ENCODE measurements at places on chromosomes 11 and 22.

GRCh38 chr11:44351898-44352498, 42.1 kb upstream of the ALX4 start:
- DNase-seq, result no peak

DNA sequence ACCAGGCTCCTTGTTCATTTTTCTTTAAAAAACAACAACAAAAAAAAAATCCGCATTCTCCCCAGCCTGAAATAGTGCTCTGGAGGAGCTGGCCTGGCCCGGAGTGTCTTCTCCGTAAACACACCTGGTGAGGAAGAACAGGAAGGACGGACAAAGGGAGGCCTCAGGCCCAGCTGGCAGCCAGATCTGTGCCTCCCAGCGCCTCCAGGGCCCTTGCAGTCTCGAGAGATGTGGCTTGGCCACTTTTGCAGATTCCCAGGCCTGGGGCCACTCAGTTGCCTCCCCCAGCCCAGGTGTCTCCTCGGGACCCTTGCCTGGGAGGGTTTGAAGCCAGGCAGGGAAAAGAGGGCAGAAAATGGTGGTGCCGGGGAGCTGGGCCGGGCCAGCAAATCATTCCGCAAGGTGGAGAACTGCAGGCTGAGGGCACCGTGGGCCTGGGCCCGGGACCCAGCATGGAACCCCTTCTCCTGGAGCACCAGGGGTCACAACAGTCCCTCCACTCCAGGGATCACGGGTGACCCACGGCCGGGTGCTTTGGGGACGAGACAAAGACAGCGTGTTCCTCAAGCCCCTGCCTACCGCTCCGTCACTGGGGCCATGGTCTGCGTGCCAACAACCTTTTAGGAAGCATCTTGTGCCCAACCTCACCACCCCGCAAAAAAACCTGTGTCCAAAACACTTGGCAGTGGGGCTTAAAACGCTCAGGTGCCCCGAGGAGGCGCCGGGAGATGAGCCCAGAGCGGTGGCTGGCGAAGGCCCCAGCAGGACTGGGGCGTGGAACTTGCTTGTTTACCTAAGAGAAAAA, 67.1 kb upstream of the WNT7B start:
- no peak for DNase-seq

DNA sequence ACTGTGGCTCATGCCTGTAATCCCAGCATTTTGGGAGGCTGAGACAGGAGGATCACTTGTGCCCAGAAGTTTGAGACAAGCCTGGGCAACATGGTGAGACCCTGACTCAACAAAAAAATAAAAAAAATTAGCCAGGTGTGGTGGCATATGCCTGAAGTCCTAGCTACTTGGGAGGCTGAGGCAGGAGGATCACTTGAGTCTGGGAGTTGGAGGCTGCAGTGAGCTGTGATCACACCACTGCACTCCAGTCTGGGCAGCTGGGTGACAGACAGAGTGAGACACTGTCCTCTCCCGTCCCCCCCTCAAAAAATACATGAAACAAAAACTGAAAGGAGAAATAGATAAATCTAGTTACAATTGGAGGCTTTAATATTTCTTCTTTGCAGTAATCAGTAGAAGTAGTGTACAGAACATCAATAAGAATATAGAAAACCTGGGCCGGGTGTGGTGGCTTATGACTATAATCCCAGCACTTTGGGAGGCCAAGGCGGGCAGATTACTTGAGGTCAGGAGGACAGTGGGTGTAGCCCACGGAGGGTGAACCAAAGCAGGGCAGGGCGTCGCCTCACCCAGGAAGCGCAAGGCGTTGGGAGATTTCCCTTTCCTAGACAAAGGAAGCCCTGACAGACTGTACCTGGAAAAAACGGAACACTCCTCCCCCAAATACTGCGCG, 19.6 kb upstream of the DLAT start:
- DNase-seq, result no peak

- no peak for DNase-seq
These were observed 3.6 kb downstream of the KCNJ4 start for GRCh38 chr22:38451404-38451803.

DNA sequence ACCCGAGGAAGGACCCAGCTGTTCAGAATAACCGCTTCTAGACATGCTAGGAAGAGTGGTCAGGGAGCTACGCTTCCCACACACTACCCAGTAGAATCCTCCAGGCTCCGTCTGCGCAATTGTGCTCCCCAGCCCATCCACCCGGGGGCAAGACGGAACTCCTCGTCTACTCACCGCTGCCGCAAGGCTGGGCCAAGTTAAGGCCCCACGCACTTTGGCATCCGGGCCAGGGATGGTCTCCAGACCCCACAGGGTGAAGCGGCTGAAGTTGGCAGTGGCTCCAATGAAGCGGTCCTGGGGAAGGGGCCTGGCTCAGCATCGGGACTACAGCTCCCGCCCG, 757 bp downstream of the RNASEH2C start:
- no peak for DNase-seq

DNA sequence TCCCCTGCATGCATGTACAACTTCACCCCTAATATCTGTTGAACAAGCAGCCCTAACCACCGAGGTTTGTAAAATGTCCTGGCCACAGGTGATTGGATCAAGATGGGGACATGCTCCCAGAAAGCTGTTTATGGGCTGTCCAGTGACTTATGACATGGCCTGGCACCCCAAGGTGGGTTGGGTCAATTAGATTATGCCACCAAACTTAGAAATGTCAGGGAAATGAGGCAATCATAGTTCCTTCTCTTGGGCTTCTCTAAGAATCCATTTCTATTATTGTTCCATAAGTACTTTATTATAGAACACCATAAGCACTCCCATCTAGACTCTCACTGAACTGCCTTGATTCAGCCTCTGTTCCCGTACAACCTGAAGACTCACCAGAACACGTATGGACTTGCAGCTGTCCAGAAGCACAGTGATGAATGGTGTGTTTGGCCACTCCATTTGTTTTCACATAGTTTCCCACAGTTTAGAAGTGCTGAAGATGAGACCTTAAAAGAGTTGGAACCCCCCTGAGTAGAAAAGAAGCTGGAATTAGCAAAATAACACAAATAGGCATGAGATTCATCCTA, 45.5 kb upstream of the OLFML1 start:
- DNase-seq, result no peak

DNA sequence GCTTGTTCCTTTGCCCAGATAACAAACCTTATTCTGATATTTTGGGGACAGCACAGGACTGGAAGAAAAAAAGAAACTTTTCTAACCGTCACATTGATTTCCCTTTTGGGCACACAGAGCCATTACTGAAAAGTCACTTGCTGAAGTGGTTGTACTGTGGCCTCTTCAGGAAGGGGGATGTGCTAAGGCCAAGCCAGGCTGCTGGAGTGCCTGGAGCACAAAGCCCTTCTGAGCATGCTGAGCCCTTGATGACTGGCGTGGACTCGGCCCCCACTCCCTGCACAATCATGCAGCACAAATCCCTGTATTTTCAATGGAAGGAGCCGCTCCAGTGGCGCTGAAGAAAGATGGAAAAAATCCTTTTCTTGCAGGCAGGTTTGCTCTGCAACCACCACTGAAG, 164.2 kb downstream of the NTM start:
- no peak for DNase-seq

- no peak for DNase-seq
These were observed 36.0 kb downstream of the TTLL1 start for GRCh38 chr22:43053176-43053575.

- DNase-seq, result no peak
These were observed 32.2 kb downstream of the RPL3 start for GRCh38 chr22:39287076-39287725.

DNA sequence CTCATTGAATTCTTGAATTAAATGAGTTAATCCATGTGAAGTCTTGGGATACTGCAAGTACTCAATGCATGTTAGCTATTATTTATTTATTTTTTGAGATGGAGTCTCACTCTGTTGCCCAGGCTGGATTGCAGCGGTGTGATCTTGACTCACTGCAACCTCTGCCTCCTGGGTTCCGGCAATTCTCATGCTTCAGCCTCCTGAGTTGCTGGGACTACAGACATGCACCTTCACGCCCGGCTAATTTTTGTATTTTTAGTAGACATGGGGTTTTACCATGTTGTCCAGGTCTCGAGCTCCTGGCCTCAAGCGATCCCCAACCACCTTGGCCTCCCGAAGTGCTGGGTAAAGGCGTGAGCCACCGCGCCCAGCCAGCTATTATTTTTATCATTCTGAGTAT, 9.4 kb downstream of the MMP7 start:
- no peak for DNase-seq

GRCh38 chr22:46295277-46295971, 1.2 kb upstream of the GTSE1 start:
- no peak for DNase-seq

DNA sequence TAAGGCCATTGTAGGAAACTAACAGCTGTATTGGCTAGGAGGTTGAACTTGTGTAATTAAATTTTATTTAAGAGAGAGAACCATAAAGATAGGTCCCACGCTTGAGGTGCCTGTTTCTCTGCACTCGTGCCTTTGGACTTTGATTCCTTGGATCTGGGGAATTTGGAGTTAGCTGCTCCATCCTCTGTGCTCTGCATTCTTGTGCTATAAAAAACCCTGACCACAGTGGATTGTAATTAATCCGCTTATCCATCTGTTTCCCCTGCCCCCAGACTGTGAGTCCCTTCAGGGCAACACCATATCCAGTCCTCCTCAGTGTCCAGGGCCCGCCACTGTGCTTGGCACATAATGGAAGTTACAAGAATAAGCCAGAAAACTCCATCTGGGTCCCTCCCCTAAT, 169.8 kb downstream of the SPON1 start:
- DNase-seq, result no peak

DNA sequence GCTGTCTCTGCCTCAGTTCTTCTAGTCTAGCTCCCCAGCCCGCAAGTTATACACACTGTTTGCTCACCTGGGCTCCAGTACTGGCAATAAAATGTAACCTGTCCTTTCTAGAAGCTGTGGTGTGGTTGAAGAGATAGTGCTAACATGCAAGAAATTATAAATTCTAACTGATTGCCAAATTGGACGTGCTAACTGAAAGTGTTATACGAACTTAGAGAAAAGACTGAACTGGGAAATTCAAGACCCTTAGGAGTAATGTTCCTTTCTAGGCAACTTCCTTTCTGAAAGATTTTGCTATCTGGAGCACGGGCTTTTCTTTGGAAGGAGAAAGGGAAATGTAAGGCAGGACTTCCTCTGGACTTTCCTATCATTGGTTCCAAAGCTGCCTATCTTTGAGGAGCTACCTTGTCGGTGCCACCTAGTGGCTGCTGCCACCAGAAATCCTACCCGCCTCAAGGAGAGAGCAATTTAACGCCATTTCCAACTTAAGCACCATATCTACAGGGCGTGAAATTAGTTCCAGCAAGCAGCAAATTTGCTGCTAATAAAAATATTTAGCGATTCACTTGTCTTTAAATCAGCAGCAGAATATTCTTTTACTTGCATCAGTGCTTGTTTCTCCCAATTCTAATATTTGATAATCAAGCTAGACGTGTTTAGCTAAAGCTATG, 12.7 kb upstream of the TMEM218 start:
- DNase-seq, result no peak

DNA sequence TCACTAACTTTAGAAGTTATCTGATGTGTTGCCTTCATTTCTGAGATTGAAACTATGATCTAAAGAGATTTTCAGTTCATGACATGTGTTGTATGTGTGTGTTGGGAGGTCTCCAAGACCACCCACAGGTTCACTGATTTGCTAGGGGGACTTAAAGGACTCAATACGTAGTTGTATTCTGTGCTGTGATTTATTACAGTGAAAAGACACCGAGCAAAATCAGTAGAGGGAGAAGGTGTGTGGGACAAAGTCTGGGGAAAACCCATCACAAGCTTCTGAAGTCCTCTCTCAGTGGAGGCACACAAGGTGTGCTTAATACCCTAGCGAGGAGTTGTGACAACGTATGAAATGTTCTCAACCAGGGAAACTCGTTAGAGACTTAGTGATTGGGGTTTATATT, 35.6 kb downstream of the RNF169 start:
- no peak for DNase-seq

GRCh38 chr11:98621767-98622166, 399.0 kb upstream of the CNTN5 start:
- no peak for DNase-seq

- no peak for DNase-seq
These were observed 31.8 kb upstream of the PDGFB start for GRCh38 chr22:39276440-39277141.

DNA sequence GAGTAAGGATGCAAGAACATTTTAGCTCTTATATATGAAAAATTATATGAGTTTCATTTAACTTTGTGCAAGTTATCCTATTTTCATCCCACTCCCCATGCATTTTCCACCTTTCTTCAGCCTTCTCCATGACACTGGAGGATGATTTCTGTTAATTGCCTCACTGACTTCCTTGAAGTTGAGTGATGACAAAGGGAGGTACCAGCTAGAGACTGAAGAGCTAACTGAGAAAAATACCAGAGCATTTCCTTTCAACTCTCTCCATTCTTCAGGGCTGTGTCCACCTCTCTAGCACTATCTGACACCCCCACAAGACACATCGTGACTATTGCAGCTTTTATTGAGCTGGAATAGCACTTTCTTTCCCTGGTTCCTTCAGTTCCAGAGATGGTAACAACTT, 711.6 kb upstream of the LRRC4C start:
- no peak for DNase-seq

DNA sequence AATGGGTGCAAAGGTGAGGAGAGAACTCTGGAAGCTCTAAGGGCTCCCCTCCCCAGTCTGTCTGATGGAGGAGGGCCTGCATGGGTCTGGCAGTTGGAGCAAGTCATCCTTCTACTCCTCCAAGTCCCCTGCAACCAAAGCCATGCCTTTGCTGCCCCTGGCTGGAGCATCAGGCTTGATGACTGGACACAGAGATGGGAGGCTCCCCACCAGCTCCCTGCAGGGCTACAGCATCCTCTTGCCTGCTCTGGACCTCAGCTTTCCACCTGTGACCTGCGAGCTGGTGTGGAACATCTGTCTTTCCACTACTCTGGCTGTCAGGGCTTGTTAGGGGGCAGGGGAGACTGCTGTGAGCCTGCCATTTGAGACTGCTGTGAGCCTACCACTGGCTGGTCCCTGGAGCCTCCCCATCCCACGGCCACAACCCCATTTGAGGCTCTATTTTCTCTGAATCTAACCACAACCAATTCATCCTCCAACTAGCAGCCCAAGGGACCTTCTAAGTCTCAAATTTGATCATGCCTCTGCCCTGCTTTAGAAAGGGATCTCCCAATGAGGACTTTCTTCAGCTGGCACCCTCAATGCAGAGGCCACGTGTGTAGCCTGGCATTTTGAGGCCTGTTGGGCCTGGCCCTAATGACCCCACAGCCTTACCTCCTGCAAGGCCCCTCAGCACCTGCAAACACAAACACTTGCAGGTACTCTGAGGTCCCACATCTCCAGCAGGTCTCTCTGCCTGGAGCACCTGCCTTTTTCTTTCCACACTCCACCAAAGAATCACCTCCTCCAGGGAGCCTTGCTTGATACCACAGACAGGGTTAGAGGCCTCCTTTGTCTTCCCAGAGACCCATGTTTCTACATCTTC, 9.9 kb downstream of the P2RY6 start:
- DNase-seq, result no peak

Measured in hindlimb muscle (tissue), 1 donor.